ENCODE measurements at places on chromosomes 6 and 20.

- DNase-seq = no peak
Measured at GRCh38 chr6:69584913-69585729, 211.7 kb downstream of the LMBRD1 start.

- DNase-seq = peak; percentile 22
Measured at GRCh38 chr6:31901415-31901952, 402 bp downstream of the ZBTB12 start.

- no peak for DNase-seq
Measured at GRCh38 chr6:5423251-5423650, 161.9 kb downstream of the FARS2 start.

GRCh38 chr6:121550491-121551010 is 115.1 kb downstream of the GJA1 start:
- DNase-seq = no peak

DNA sequence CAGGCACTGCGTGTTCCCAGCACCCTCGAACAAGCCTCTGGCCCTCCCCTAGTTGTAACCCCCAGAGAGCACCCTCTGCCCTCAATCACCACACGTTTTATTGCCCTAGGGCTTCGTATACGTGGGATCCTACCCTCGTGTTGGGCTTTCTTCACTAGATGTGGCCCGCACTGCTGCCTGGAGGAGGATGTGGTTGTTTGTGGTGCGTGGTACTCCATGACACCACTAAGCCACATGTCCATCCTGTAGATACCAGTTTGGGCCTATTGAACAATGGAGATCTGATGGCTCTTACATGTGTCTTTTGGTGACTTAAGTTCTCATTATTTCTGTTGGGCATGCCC is 17.0 kb downstream of the SLC2A4RG start:
- DNase-seq = no peak

DNA sequence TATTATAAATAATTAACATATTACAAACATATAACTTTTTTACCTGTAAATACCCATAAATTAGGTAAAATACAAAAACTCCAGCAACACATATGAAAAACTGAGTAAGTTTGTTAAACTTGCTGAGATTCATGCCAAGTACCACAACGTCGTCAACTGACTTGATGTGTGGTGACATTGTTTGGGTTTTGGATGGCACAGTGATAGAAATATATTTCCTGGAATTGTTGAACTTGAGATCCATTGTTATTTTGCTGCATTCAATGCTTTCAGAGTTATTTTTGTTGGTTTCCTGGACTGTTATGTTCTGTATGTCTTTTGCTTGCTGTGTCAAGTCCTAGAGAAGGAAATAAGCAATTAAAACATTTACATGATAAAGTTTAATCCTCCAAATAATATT is 5.5 kb downstream of the SLC35B3 start:
- DNase-seq = no peak

- no peak for DNase-seq
Measured at GRCh38 chr20:45578231-45578630, 853 bp downstream of the WFDC8 start.

DNA sequence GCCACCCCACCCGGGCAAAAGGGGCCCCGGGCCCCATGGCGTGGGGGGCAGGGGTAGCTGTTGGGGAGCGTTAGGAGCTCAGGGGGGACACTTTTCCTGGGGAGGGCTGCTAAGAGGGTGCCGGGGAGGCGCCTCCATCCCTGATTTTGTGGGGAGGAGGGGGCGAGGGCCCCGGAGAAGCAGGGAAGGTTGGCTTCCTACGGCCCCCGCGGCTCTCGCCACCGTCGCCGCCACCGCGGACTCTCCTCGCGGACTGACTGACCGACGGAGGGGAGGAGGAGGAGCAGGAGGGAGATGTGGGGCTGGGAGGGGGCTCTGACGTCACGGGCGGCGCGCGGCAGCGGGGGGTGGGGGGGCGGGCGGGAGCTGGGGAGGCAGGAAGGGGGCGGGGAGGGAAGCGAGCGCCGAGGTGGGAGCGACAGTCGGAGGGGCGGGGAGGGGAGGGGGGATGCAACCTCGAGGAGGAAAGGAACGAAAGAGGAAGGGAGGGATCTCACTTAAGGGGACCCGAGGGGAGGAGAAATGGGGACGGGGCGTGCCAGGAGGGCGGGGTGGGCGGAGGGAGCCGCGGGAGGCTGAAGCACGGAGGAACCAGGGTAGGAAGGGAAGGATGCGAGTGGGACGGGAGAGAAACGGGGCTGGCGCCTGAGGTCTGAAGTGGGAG is 5.1 kb downstream of the GABBR1 start:
- DNase-seq = peak; percentile 36

DNA sequence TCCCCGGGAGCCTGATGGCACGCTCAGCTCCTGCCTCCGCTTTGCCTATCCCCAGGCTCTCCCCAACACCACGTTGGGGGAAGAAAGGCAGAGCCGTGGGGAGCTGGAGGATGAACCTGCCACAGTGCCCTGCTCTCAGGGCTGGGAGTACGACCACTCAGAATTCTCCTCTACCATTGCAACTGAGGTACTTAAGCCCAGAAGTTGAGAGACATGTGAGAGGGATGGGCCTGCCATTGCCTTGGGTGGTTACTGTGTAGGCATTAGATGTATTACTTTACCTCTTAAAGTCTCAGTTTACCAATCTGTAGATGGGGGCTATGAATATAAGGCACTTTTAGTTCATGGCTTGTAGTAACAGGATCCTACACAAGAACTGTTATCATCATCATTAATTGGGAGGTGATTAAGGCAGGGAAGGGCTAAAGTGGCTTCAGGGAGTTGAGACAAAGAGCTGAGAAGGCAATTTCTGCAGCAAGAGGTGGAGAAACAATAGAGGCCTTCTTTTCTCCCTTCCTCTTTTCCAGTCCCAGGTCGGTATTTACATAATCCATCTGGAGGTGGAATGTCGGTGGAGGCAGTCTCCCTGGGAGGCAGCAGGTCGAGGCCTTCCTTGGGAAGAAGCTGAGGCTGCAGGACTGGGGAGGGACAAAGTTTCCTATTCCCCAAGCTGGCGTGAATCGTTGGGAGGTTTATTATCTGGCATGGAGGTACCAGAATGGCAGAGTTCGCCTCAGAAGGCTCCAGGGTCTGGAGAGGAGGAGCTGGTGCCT is 691 bp downstream of the SLC22A7 start:
- no peak for DNase-seq

DNA sequence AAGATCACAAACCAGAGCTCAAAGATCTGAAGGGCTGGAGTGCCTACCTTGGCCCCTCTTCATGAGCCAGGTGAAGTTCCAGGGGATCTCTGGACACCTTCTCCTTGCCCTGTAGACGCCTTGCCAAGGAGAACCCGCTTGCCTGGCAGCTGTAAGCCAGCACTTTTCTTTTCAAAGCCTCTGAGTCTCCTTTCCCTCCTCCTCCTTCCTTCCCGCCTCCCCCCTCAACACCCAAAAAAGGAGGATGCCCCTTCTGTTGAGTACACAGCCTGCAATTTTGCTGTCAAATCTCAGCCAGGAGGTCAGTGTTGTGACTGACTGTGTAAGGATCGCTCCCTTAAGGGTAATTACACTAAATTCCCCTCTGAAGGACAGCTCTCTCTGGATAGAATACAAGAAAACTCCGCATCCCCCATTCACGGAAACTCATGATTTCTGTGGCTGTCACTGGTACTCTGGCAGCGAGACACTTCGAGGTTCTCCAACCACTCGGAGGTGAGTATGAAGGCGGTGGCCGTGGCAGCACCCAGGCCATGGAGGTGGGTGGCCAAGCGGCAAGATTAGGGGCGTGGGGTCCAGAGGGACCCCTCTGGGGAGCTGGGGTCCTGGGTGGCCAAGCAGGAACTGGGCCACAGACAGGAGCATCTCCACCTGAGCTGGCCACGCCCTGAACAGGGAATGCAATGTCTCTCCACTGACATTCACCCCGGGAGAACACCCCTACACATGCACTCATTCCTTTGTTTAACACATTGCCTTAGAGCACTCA is 23.2 kb upstream of the FOXP4 start:
- DNase-seq = no peak

DNA sequence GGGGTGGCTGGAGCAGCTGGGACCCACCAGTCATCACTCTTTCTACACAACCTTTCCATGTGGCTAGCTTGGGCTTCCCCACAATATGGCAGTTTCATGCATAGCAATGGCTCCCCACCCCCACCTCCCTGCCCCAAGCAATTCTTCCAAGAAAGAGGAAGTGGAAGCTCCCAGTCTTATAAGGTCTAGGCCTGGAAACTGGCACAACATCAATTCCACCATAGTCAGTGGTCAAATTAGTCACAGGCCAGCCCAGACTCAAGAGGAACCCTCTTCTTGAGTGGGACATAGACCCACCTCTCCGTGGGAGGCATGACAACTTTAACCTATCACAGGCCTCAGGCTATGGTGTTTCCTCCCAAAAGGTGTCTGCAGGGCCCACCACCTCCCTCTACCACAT is 17.7 kb downstream of the TGM6 start:
- DNase-seq = peak; percentile 37

DNA sequence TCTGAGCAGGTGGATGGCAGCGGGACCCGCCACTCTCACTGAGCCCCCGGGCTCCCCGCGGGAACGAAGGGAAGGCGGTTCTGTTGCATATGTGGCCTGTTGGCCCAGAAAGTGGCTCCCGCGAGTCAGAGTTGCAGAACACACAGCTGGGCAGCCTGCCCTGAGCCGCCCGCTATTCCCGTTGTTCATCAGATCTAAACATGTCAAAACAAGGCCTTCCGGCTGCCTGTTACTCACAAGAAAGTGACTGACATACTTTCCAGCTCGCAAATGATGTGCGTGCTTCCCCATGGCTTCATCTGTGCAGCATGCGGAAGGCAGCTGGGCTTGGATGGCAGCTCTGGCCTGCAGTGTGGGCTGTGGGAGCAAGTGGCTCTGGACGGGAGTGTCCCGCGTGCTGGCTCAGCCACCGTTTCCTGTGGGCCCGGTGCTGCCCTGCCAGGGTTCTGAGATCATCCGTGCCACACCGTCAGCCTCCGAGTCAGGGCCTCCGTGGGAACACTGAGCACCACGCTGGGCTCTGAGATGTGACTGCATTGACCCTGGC is 227.3 kb downstream of the ERMARD start:
- no peak for DNase-seq

DNA sequence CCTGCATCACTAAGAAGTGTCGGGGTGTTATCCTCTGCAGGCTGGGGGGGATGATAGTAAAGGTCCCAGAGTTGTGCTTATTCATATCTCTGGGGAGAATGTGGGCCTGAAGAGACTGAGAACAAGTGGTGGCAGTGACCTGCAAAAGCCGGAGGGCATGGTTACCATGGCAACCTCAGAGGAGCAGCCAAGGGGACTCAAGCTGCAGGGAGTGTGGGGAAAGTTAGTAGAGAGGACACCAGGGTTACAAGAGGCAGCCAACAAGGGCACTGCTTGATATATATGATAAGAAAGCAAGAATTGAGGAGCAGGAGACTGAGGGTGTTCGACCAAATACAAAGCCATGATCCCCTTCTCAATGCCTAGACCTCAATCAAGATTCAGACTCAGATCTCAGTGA is 46.1 kb downstream of the HLA-F start:
- DNase-seq = no peak

GRCh38 chr6:100685747-100686146 is 195.4 kb downstream of the ASCC3 start:
- no peak for DNase-seq

DNA sequence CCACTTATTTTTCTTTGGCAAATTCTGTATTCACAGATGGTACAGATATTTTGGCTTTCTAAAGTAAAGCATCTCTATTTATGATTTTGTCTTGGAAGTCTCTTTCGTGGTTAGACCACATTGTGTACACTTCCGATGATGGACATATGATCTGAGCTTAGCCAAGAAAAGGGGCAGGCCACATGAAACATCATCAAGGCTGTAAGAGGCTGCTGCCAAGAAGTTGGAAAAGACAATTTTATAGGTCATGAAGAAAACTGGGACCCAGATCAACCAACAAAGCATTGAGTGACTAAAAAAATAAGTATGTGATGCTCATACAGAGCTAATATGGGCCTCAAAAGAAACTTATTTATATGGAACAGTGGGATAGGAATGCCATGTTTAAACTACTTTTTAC is 266.4 kb downstream of the HAO1 start:
- no peak for DNase-seq

- DNase-seq = no peak
Measured at GRCh38 chr6:28000351-28001045, 43.5 kb downstream of the OR2B6 start.

- DNase-seq = no peak
Measured at GRCh38 chr6:111792241-111792640, 81.0 kb downstream of the FYN start.

DNA sequence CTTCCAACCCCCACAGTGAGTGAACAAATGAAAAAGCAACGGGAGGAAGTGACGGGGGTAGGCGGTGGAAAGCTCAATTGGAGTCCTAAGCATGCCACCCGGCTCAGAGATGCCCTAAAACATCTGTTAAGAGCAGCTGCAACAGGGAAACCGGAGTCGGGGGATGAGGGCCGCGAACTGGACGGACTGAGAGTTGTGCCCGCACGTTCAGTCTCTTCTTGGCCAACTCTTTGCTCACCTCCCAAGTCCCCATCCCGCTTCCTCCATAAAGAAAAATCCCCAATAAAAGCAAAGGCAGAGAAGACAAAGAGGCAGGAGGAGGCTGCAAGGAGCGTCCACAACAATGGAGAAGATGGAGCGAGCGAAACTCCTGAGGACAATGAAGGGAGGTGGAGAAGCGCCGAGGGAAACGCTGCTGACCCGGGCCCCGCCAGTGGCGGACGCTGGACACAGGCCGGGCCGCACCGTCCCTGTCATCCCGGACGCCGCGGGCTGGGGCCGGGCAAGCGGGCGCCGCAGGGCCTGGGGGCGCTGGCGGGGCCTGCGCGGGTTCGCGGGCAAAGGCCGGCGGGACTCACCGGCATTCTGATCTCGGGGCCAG is 600 bp downstream of the SEC63 start:
- DNase-seq = peak; percentile 76

DNA sequence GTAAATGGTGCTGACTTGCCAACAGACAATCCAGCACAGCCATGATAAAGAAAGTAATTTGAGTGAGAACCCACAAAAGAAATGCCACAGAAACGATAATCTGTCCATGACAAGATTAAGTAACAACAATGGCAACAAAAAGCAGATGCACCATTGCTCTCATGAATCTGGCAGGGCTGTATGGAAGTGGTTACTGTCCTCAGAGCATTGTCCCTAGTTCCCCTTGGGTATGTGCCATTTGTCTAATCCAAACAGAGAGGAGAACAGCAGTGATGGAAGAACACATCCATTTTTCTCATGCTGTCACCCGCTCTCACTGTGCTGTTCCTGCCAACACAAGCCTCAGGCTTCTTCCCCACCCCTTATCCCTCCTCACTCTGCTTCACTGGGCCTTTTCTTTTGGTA is 65.8 kb downstream of the REV3L start:
- peak; percentile 51 for DNase-seq

Data from inflammatory macrophage (primary cell).